ENCODE measurements at places on chromosomes 5 and 9. TPM values are rescaled to one million over a fixed set of nuclear protein-coding genes. Genes with fewer than 3 reads are reported as not detected.

DNA sequence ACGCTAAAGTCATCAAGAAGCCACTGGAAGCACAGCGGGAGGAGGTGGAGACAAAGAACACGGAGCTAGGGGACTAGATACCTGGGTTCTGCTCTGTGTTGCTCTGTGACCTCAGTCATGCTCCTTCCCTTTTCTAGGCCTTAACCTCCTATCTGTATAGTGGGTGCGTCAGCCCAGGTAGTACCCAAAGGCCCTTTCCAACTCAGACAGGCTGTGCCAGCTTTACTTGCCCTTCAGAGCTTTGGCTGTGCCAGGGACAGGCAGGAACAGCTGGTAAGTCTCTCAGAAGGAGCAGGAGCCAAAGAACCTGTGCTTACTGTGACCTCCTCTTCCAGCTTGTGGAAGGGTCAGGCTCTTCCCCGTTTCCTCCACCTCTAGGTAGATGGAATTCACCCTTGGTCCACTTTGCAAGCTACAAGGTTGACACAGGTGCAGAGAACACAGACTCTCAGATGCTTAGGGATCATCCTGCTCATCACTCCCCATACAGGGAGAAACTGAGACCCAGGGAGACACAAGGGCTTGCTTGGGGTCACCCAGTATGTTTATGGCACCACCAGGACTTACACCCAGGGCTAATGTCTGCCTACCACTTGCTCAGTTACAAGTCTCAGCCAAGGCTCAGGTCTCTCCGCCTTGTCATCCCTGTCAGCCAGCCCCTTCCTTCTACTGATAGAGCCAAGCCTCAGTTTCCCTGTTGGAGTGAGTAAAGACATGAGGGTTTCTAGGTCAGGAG, 1.7 kb downstream of the CCDC69 start:
- DNase-seq = no peak
- H3K4me3 ChIP-seq = peak overlapping the region; percentile 65
- H3K4me1 ChIP-seq = peaks cover 81% of the 10 kb centered on the region

DNA sequence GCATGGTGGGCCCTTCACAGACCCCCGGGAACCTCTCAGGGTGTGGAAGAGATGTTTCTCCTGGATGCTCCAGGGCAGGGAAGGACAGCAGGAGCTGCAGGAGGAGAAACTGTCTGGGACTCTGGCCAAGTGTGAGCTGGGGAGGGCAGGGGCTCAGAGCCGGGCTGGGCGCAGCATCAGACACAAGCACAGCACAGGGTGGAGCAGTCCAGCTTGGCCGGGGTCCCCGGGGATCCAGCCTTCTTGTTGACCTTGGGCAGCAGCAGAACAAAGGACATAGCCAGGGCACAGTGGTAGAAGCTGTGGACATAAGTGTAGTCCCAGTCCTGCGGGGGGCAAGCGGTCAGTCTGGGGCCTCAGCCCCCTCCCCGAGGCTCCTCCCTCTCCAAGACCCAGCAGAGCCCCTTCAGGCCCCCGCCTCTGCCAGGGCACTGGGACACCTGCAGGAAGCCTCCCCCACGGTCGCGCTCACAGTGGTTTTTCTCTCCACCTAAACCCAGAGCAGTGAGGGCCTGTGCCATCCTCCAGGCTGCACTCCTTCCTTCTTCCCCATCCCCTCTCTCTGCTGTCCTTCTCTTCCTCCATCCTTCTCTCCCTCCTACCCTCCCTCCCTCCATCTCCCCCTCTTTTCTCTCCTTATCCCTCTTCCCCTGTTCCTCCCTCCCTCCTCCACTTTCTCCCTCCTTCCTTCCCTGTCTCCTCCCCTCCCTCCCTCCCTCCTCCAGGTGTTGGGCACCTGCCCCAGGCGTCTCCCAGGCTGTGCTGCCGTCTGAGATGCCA, 10.1 kb downstream of the MYMK start:
- H3K27me3 ChIP-seq = no peaks in the 10 kb centered on the region
- no peak for DNase-seq
- peaks cover 16% of the 10 kb centered on the region for H3K4me1 ChIP-seq
- H3K36me3 ChIP-seq = no peaks in the 10 kb centered on the region
- no peak overlapping the region for H3K4me3 ChIP-seq
- no peak overlapping the region for H3K27ac ChIP-seq

GRCh38 chr5:78903861-78904260, 81.2 kb downstream of the ARSB start:
- no peaks in the 10 kb centered on the region for H3K27me3 ChIP-seq
- H3K4me1 ChIP-seq = no peaks in the 10 kb centered on the region
- H3K4me3 ChIP-seq = no peak overlapping the region

GRCh38 chr5:160188141-160189015, 40.9 kb upstream of the FABP6 start:
- H3K27me3 ChIP-seq = no peaks in the 10 kb centered on the region
- peak overlapping the region; percentile 75 for H3K4me3 ChIP-seq
- peak overlapping the region; percentile 74 for H3K27ac ChIP-seq
- peaks cover 4% of the 10 kb centered on the region for H3K4me1 ChIP-seq
- DNase-seq = no peak

Gene MCC
- 41.8 TPM for total RNA-seq

Gene ANKRD55
- not detected for total RNA-seq

All from esophagus squamous epithelium (tissue), 5 donors.